ENCODE measurements at places on chromosomes 1 and 21.
A peak's percentile ranks its signal among the peaks of the same experiment; 100 is the strongest.

DNA sequence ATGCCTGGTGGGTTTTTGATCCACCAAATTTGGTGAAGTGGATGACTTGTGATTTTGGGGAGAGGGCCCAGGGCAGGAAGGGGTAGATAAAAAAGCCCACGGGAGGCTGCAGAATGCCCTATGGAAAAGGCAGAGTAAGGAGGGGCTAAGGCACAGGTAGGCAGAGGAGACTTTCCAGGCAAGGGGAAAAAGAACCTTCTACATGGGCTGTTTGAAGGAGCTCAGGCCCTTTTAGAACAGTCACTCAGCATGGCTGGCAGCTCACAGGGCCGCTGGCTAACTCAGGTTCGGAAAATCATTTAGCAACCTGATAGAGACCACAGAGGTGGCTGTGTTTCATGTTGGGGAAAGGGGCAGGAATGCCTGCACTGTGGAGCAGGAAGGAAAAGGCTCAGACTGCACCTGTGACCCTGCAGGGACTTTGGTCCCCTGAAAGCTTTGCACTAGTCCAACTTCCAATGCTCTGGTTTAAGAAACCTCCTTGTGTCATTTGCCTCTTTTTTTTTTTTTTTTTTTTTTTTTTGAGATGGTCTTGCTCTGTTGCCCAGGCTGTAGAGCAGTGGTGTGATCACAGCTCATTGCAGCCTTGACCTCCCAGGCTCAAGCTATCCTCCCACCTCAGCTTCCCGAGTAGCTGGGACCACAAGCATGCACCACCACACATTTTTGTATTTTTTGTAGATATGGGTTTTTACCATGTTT is 58.5 kb upstream of the ENAH start:
- DNase-seq, result no peak

DNA sequence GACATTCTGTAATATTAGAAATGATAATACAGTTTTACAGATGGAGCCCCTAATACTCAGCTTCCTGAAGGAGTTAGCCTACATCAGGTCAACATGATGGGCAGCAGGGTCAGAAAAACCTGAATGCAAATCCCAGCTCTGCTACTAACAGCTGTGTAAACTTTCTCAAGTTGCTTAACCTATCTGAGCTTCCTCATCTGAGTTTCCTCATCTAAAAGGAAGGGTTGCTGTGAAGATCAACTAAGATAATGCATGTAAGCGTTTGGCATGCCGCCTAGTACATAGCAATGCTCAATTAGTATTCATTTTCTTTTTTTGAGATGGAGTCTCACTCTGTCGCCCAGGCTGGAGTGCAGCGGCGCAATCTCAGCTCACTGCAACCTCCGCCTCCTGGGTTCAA is 18.4 kb upstream of the DESI2 start:
- DNase-seq, result no peak

DNA sequence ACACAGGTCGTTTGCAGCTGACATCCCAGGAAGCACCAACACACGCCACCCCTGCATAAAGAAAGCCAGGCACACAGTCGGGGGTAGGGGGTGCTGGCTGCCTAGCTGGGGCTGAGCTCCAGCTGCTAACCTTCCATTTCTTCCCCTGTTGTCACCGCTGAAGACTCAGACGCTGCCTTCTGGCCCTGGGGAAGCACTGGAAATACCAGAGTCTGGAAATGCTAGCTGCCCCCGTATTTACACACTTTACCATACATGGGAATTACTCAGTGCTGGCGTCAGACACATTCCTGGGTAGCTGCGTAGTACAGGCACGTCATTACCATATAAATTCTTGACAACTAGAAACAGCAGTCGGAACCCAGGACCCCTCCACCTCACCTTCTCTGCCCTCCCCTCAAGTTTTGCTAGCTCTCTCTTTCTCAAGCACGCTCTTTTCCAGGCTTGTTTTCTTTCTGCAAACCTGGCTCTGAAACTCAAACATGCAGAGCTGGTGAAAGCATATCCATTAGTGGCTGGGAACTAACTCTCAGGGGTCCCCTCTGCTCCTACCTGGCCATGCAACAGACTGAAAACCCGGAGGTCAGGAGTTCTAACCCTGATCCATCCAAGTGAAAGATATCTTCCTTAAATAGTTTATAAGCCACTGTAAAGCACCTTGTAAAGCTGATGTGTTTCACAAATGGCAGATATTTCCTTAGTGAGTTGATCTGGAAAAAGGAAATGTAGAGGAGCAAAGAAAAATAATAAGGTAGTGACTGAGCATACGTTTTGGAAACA is 3.3 kb downstream of the CSRP1 start:
- no peak for DNase-seq

DNA sequence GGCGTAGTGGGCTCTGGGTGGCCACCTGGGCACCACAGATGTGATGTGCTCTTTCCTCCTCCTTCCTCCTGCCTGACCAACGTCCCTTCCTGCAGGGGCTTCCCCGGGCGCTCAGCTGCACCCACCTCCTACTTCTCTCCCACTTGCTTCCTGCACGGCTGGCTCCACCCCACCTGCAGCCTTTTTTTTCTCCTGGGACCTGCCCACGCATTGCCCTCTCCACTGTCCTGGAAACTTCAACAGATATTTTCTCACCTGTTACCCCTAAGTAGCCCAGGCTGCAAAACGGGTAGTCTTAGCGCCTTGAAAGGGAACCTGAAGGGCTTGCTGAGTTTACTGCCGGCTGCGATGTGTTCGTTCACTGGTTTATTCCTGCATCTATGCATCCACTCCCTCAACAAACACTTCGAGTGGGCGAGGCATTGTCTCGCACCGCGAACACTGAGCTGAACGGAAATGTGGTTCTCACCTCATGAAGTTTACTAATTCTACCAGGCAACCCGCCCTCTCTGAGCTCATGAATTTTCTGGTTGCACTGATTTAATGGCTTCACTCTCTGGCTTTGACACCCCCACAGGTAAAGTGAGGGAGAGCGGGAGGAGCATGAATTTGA is 23.6 kb downstream of the ZBTB18 start:
- peak; percentile 7 for DNase-seq

DNA sequence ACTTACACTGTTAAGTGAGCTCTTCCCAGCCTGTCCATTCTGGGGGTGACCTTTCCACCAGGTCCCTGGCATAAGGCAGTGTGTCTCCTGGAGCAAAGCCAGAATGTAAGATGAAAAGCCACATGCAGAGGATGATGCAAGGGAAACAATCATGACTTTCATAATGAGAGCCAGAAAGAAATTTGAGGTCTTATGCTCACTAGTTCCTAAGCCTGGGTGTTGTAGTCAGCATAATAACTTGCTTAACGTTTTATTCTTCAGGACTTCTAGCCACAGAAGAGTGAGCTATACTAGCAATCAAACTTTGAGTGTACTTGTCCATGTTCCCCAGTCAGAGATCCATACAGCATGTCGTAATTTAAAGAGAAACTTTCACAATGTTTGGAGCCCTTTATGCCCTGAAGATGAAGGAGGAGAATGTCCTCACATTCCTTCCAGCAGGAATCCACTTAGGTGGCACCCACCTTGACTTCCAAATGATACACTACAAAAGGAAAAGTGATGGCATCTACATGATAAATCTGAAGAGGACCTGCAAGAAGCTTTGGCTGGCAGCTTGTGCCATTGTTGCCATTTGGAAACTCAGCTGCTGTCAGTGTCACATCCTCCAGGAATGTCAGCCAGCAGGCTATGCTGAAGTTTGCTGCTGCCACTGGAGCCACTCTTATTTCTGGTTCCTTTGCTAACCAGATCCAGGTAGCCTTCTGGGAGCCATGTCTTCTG is 60.5 kb upstream of the FOXD3 start:
- no peak for DNase-seq

- no peak for DNase-seq
Measured at GRCh38 chr1:221839321-221839720, 97.4 kb upstream of the DUSP10 start.

- no peak for DNase-seq
Measured at GRCh38 chr1:21270086-21270689, 20.1 kb downstream of the ECE1 start.

DNA sequence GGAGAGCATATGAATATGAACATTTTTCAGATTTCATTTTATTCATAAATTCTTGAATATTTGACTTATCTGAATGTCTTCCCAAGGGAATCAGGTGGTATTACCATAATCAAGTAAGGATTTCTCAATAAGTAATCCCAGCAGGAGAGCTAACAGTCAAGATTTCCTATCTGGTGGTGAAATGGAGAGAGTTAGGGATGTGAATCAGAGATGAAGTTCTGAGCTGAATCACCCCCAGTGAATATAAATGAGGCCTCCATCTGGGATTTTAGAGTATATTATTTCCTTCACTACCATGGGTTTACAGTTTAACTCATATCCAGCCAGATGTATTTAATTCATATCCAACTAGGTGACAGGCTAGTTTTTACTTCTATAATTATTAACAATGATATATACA is 61.5 kb upstream of the RGS2 start:
- DNase-seq, result no peak

DNA sequence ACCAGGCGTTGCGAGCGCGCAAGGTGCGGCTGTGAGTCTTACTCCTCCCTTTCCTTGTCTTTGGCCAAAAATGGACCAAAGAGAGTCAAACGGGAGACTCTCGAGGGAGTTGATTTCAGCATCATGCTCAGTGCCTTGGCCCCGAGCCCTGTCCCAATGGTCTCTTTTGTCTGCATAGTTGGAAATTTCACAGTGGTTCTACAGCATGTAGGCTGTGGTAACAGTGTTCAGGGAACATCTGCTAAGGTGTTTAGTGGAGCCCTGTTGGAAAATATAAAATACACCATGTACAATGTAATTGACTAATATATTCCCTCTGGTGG is 2.7 kb downstream of the CACNA1E start:
- DNase-seq, result no peak
